ENCODE measurements at places on chromosomes 2 and 18.

- DNase-seq = no peak
These were observed 444.6 kb downstream of the PARD3B start for GRCh38 chr2:204989877-204990276.

GRCh38 chr2:3242747-3243369 lies 134.8 kb downstream of the EIPR1 start:
- no peak for DNase-seq

- DNase-seq = no peak
These were observed 88.5 kb downstream of the SH3RF3 start for GRCh38 chr2:109217362-109218086.

DNA sequence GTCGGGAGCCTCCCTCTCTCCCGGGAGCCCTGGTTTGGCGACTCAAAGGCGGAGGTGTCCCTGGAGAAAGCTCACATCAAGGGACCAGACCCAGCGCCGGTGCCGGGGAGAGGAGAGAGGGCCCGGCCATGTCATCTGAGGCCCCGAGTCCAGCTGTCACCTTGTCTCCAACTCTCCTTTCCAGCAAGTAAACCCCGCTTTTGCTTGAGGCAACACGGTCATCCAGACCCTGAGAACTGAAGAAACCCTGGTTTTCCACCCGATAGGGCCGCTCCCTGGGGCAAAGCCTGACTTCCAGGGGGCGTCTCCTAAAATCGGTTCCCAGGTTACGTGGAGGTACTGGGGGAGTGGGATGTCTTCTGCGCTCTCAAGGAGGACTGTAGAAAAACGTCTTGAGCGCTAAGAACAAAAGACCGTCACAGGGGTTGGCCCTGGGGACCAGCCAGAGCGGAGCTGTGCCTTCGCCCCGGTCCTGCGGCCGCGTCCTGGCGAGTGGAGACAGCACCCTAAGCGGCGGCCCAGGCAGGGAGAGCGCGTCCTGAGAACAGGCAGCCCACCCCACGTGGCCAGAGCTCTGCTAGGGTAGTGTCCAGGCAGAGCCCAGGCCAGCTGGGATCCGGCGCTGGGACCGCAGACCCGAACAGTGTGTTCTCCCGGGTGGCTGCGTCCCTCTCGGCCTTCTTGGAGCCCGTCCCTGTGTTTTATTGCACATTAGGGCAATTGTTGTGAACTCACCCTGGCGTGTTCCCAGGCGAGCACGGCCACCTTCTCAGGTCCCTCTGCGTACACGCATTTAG lies 55.7 kb downstream of the TMEM18 start:
- DNase-seq = no peak

DNA sequence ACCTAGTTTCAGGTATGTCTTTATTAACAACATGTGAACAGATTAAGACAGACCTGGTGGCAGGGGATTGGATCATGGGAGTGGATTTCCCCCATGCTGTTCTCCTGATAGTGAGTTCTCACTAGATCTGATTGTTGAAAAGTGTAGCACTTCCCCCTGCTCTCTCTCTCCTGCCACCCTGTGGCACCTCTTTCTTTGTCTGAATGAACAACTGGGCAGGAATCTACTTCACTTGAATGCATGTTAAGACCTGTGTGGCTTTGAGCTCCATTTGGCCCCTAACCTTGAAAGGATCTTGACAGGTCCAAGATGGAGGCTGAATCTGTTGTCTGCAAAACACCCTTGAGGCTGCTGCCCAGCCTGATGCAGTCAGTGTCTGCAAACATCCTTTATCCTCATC lies 194.4 kb downstream of the RNF144A start:
- DNase-seq = no peak

DNA sequence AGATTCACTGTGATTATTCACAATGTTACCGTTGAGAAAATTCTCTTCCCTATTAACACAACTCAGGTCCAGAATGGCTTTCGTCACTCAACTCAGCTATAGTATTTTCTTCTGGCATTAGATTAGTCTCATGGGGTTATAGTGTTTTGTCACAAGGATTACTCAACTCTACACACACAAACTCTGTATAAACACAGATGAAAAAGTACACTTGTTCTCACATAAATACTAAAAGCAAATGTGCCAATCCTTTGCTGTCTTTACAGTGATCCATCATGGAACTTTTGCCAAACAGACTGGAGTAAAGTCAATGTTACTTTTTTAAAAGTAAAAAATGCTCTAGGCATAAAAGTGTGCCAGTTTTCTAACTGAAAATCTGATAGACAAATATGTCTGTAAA lies 267.6 kb downstream of the RBM43 start:
- no peak for DNase-seq

- no peak for DNase-seq
These were observed 67.8 kb downstream of the PTGR3 start for GRCh38 chr18:75141166-75141565.

GRCh38 chr18:13540477-13541182 lies 185.7 kb downstream of the FAM210A start:
- DNase-seq = no peak

- no peak for DNase-seq
These were observed 16.4 kb downstream of the CDCA7 start for GRCh38 chr2:173371023-173371422.

DNA sequence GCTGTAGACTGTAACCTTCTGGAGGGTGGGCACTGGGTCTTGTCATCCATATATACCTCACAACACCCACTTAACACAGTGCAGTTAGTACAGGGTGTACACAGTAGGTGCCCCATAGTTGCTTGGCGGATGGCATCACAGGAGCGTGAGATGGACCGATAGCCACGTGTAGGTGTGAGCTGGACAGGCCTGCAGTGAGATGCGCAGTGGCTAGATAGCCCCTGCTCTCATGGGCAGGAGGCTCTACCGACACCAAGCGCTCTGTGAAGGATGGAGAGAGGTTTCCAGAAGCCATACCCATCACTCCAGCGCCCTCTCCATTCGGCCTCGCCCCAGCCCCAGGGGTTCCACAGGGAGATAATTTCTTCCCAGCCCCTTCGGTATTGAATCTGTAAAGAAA lies 49.5 kb downstream of the CAPN13 start:
- DNase-seq = no peak

GRCh38 chr2:128775914-128776285 lies 457.2 kb upstream of the HS6ST1 start:
- no peak for DNase-seq

DNA sequence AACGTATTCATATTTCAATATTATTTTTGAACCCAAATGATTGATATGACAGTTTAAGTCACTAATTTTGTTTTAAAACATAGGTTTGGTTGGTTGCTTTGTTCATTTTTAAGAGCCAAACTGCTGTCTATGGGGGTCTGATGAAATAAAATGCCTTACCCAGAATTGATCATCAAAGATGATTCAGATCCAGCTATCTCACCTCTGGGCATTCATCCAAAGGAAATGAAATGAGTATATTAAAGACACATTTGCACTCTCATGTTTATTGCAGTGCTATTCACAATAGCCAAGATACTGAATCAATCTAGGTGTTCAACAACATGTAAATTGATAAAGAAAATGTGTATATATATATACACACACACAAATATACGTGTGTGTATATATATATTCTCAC lies 326.9 kb upstream of the GULP1 start:
- DNase-seq = no peak

GRCh38 chr2:149527998-149528755 lies 59.4 kb downstream of the MMADHC start:
- DNase-seq = no peak

GRCh38 chr2:129901754-129902415 lies 77.6 kb upstream of the RAB6C start:
- no peak for DNase-seq

GRCh38 chr2:38750011-38750890 lies 910 bp downstream of the SRSF7 start:
- DNase-seq = no peak

DNA sequence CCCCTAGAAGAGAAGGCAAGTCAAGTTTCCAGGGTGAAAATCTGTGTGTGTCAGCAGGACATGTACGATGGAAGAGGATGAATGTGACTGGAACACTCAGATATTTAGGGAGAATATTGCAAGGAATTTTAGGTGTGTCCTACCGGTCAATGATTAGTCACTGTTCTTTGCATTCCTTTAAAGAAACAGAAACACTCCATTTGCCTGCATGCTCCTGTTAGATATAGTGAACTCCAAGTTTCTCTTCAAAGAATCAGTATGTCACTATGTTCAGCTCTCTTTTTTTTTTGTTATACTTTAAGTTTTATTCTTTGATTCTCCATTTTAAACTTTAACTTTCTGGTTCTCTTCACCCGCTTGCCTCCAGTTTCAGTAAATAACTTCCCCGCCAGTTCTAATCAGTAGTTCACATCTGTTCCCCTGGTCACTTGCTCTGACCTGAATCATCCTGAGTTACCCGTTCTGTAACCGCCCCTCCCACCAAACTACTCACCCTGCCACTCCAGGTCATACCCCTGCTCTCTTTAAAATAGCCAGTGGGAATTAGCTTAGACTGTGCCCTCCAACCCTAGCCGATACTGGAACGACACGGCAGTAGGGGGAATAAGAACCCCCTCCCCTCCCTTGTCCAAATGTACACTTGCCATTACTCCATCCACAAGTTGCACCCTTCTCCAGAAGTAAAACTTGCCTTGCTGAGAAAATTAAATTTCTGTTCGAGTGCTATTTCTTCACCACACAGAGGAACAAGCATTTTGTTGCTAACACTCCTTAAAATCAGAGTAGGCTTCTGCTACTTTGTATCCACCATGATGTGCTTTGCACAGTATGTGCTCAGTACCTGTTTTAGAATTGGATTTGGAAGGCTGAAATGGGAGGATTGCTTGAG lies 268.4 kb downstream of the METTL4 start:
- no peak for DNase-seq

DNA sequence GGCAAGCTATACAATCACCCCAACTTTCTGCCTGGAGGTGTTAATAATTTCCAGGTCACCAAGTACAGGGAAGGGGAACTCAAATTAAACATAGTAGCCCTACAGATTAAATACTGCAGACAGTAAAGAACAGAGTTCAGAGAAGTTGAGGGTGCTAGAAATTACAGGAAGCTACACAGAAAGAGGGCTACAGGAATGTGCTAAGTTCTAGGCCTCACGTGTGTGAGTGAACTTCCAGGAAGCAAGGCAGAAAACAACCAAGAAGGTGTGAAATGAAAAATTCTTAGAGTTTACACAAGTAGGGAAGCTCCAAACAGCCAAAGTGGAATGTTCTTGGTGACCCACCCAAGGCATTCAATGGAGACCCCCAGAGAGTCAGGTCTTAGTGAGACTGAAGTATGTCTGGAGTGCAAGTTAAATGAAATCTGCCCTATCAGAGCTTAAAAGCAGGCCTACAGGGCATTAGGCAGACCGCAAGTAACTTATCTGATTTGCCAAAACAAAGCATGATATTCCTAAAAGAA lies 58.1 kb upstream of the RNU4ATAC start:
- no peak for DNase-seq

DNA sequence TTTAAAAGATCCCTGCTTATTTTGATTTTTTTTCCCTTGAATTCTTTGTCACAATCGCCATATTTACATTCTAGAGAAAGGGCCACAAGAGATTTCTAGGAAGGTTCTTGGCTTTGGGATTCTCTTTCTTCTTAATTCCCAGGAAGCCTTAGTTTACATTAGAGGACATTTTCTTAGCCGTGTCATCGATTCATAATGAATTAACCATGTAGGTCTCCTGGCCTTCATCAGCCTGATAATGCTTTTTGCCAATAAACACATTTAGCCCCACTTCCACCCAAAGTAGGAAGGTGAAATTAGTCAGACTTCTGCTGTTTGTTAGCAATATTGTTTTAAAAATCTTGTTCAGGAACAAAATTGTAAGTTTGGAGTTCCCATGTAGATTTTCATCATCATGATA lies 71.3 kb upstream of the LPIN2 start:
- DNase-seq = no peak

DNA sequence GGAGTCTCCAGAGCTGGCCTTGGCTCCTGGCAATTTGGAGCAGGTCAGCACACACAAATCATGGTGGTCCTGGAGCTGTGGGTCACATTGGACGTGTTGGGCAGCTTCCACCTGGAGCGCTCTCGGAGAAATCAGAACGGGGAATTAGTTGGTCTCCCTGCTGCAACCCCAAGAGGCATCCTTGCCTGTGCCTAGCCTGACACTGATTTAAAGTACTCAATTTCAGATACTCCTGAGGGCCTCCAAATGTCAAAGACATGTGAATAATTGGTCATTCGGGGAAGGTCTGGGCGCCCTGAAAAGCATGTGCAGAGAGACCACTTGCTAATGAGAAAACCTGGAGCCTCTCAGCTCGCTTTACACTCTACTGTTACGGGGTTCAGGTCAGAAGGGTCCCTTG lies 145.5 kb upstream of the AGAP1 start:
- no peak for DNase-seq

- no peak for DNase-seq
These were observed 694.2 kb upstream of the GYPC start for GRCh38 chr2:125961739-125962138.

All from thoracic aorta (tissue), 2 donors.